ENCODE measurements at places on chromosomes 3 and 15.

- no peak for DNase-seq
Observed at GRCh38 chr3:185978516-185978915, 40.7 kb upstream of the TRA2B start.

DNA sequence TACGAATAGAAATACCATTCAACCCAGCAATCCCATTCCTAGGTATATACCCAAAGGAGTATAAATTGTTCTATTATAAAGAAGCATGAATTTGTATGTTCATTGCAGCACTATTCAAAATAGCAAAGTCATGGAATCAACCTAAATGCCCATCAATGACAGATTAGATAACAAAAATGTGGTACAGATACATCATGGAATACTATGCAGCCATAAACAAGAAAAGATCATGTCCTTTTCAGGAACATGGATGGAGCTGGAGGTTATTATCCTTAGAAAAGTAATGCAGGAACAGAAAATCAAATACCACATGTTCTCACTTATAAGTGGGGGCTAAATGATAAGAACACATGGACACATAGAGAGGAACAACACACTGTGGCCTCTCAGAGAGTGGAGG is 571.9 kb downstream of the RBMS3 start:
- DNase-seq = no peak

- no peak for DNase-seq
Observed at GRCh38 chr3:77414881-77415280, 375.0 kb downstream of the ROBO2 start.

DNA sequence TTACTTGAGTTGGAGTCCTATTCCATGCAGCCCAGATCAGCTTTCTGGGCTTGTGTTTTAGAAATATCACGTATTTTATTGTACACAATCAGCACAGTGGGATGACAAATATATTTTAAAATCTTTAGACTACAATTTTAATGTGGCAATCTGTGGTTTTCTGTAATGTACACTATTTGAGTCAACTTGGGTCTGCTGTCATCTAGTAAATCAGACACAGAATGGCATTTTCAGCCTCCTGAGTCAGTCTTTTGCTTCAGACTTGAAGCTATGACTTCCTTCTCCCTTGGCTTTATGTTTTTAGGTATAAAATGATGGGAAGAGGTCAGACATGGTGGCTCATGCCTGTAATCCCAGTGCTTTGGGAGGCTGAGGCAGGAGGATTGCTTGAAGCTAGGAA is 232.1 kb downstream of the NECTIN3 start:
- DNase-seq = no peak

GRCh38 chr3:159250961-159251360 is 449.1 kb downstream of the MFSD1 start:
- DNase-seq = no peak

DNA sequence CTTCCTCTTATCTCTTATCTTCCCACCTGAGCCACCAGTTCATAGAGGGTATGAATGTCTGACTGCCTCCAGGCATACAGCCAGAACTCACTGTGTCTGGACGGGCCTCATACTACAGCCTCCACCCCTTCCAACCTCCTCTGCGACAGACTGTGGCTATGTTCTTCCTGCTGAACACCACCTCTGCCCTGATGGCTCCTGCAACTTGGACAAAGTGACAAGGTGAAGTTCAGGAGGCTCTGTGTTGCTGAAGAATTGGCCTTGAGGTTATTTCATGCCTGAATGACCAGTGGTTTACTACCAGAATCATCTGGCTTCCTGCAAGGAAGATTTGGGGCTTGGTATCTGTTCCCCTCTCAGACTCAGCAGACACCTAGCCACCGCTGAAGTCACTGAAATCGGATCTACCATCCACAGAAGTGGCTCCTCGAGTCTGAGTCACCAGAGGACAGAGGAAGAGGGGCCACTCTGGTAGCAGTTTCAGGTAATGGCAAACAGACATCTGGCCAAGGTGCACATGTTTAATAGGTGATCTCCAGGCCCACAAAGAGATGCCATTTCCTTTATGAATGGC is 14.2 kb upstream of the ULK3 start:
- no peak for DNase-seq

DNA sequence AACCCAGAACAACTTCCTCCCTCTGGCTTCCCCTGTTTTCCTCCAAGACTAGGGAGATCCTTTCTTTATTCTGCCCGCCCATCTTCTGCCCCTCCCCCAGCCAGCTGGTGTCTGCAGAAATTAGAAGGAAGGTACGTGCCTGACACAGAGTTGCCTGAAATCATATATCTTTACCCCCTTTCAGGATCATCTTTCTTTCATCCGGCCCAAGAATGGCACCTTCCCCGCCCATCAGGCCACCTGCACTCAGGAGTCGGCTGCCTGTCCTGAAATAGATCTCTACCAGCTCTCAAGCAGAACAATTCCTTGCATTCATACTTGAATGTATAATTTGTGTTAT is 133.7 kb downstream of the VGLL4 start:
- DNase-seq = peak; percentile 79

GRCh38 chr3:142263112-142263511 is 37.7 kb upstream of the GK5 start:
- DNase-seq = peak; percentile 57

- DNase-seq = no peak
Observed at GRCh38 chr15:78830514-78831228, 19.4 kb upstream of the ADAMTS7 start.

- DNase-seq = no peak
Observed at GRCh38 chr15:81751816-81752545, 293.8 kb downstream of the MEX3B start.

- peak; percentile 24 for DNase-seq
Observed at GRCh38 chr15:55990998-55991397, 2.4 kb downstream of the NEDD4 start.

DNA sequence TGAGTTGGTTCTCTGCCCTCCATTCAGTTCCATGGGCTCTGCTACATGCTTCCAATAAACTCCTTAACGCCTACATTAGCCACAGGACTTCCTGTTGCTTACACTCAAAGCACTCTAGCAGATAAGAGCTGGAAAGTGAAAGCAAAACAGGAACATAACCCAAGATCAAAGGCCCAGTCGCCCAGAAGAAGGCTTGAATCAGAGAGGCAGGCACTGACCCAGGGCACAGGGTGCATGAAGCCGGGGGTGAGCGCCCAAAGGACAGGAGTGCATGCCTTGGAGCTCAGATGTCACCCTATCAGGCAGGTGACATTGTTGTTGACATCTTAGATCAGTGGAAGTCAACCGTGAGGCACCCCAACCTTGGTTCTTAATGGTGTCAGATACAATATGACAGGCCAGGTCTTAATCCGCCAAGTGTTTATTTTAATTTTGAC is 235.1 kb downstream of the UACA start:
- DNase-seq = peak; percentile 96

DNA sequence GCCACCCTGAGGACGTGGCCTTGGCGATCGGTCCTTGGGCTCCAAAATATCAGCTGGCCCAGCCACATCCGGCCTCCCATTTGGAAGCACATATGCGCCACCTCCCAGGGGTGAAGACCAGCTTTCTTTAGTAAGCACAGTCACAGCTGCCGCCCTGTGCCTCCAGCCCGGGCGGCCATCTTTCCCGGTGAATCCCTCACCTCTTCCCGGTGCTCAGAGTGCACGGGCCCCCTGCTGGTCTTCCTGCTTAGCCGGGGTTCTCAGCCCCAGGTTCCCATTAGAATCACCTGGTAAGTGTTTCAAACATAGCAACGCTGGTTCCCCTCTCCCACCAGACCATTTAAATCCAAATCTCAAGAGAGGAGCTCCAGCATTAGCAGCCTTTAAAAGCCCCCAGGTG is 232.2 kb downstream of the VPS13C start:
- no peak for DNase-seq

- DNase-seq = no peak
Observed at GRCh38 chr3:141085343-141086070, 34.4 kb downstream of the SPSB4 start.
